Cardiac muscle cell (in vitro differentiated cells and primary cell): ENCODE measurements at places on chromosomes 2 and 18.

- DNase-seq: no peak
Observed at GRCh38 chr2:189147361-189147760, 32.2 kb downstream of the COL5A2 start.

GRCh38 chr2:145597006-145597405 lies 1077.1 kb upstream of the ZEB2 start:
- DNase-seq: no peak

GRCh38 chr2:221312634-221313033 lies 259.5 kb downstream of the EPHA4 start:
- DNase-seq: no peak

GRCh38 chr2:108449410-108450130 lies 564 bp downstream of the GCC2 start:
- peak; percentile 14 for DNase-seq

DNA sequence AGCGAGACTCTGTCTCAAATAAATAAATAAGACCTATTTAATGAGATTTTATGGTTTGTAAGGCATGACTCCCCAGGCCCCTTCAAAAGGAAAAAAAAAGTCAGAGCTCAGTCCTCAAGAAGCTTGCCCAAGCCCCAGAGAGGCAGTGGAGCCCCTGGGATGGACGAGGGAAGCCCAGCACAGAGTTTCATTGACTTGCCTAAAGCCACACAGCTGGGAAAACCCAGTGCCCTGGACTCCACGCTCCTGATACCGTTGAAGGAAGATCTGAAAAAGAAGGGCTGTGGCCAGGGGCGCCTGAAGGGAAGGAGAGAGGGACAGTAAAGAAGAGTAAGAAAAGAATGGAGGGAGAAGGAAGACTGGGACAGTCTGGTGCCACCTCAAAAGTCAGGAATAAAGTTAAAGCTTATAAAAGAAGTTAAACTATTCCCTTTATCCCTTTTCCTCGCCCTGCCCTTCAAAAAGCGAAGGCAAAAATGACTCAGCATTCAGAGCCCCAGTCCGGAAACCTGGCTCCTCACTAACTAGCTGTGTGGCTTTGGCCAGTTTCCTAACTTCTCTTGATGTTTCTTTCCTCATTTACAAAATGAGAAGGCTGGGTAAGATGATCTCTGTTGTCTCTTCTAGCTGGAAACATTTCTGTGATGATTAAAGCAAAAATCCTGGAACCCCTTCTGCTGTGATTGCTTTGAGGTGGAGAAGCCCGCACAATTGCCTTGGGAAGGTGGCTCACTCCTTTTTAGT lies 46.7 kb downstream of the LYPD1 start:
- DNase-seq: peak; percentile 74

DNA sequence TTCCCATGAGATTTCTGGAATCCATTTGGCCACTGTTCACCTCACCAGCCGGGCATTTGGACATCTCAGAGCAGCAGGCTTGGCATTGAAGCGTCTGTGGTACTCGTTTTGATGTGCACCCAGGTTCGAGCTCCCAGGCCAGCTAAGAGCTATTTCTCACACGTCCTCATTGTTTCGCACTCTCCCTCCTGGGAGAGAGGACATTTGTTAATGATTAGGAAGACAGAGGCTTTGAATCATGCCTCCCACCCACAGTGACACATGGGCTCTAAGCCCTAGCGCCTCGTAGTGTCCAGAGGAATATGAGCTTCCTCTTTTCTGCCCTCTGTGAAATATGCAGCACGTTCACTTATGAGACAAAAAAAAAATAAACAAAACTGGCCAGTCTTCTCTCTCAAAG lies 361.8 kb downstream of the RND3 start:
- peak; percentile 65 for DNase-seq

DNA sequence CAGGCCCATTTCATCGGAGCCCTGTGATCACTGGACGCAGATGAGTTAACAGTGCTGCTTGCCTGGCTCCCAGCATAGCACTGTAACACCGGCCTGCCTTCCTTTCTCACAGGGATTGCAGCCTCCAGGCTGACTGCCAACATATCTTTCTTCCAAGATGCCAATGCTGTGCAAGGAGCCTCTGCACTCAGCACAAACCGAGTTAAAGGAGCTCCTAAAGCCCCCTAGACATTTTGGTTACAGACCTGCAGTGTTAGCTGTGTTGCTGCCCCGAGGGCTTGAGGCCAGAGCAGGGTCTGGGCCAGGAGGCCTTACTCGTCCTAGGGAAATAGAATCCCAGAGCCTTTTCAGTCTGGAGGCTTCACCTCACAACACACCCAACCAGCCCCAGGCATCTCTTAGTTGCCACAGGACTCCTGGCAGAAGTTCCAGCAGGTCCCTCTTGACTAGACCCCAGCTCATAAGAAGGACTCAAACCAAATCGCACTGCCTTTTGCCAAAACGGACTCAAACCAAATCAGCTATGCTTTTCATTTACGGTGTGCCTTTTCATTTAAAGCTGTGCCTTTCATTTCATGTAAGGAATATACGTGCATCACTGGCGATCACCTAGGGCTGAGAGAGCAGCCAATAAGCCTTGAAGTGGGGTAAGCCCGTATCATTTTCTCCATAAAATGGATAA lies 58.4 kb upstream of the EML4 start:
- DNase-seq: peak; percentile 84

DNA sequence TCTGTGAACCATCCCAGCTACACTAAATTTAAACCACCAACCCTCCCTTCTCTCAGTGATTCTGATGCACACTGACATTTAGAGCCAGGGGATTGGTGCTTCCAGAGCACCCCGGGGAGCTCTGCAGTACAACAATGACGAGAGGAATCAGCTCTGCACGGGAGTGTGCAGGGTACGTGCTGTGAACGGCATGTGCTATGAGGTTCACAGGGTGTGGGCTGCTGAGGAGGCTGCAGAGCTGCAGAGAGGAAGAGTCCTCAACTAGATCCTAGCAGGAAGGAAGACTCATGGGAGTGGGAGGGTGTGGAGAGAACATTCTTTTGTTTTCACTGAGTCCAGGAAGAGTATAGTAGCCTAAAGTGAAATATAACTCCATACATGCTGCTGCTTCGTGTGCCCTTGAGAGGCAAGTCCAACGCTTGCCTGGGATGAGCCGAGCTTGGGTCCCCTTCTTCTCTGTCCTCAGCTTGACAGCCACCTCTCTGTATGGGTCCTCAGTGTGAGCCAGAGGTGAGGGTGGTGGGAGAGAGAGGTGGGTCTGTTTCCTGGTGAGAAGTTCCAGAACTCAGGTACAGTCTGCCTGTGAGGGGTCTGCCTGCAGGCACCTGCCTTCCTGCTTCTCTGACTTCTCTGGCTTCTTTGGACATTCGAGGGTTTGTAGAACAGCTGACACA lies 118.8 kb downstream of the CTIF start:
- no peak for DNase-seq

GRCh38 chr18:38752430-38752829 lies 1186.8 kb upstream of the CELF4 start:
- DNase-seq: no peak
